D341Med (cell line): ENCODE measurements at places on chromosomes 1 and 21.

- no peak for DNase-seq
These were observed 471.2 kb upstream of the RUNX1 start for GRCh38 chr21:35520302-35520701.

- no peak for DNase-seq
These were observed 24.7 kb upstream of the HSD17B7 start for GRCh38 chr1:162765788-162766187.

DNA sequence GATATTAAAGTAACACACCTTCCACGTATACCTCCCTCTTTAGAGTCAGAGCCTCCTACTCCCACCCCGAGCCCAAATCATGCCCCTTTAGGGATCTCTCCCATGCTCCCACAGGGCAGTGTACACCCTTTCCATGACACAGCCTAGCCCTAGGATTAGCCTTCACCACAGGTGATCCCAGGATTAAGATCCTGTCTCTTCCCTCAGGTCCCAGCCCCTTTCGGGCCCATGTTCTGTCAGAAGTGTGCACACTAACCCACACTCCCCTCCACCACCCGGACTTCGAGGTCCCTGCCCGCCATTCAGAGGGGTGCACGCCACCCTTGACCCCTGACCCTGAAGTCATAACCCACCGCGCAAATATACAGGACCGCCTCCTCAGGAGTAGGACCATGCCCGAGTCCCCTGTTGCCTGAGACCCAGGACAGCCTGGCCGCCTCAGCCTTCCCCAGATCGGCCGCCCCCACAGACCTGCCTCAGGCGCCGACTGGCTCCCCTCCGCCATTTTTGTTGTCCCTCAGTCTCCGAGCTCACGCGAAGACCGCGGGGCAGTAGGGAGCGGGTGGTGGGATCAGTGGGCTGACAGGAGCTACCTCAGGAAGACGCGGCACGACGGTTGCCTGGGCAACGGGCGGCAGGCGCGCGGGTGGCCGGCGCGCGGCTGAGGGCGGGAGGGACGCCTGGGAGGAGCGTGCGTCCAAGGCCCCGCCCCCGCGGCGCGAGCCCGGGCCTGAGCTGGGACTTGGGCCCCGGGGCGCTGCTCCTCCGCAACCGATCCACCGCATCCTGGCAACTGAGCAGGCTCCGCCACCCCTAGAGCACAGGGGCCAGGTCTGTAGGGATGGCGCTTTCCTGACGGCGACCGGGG is at the start of gene AGBL4:
Gene AGBL4 (minus strand): TSS at position 663 of the 868 bp plus-strand sequence.
- peak; percentile 90 for DNase-seq

GRCh38 chr21:26852423-26852822 is 7.2 kb upstream of the ADAMTS1 start:
- DNase-seq, result no peak

DNA sequence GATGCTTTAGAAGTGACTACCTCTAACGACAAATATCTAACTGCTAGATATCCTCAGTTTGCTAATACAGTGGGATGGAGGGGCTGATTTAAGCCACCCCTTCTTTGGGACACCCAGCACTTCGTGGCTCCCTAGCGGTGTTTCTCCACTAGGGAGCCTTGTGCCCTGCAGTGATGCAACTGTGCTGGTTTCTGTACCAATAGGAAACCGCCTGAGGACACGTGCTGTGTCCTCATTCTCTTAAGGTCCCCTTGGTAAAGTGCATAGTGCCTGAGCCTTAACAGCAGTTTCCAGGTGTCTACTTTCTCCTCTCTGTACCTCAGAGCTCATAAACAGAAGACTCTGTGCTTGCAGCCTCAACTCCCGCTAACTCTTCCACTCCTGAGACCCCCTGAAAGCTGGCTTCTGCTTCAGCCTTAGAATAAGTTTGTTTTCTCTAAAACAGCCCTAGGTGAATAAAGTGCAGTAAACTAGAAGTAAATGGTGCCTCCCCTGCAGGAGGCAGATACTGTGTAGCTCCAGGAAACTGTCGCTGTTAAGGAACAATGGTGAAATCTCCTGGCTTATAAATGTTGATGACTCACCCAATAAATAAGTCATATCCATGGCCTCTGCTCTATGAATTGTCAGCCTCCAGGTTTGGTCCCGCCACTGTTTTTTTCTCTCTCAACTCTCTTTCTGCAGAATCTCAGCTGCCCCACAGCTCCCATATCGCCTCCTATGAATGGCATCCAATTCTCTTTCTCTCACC is 130.4 kb downstream of the AK5 start:
- no peak for DNase-seq

DNA sequence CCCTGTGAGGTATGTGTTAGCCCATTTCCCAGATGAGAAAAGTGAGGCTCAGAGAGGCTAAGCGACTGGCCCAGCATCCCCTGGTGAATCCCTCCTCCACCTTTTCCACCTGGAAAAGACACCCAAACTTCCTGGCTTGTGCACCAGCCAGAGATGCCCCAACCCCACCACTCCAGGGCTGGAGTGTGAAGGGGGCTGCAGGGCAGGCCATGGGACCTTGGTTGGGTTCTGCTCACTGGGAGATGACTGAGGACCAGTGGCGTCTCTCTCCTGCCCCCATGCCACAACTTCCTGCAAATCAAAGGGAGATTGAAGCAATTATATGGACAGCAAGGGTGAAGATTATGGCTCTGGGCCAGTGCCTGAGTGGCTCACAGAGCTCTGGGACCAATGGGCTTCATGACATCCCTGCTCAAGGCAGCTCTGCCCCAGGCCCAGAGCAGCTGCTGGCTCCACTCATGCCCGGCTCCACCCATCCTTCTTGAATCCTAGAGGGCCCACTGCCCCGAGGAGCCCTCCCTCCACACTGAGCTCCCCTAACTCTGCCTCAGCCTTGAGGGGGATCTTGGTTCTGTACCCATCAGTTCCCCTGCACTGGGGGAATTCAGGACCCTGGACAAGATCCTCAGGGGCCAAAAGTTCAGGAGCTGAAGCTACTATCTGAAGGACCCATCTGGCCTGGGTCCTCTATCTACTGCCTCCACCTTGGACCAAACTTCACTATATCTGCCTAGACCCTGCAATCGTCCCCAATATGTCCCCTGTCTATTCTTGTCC is 416.9 kb downstream of the PTPRU start:
- peak; percentile 6 for DNase-seq

GRCh38 chr21:35400233-35400939 is 351.3 kb upstream of the RUNX1 start:
- no peak for DNase-seq

DNA sequence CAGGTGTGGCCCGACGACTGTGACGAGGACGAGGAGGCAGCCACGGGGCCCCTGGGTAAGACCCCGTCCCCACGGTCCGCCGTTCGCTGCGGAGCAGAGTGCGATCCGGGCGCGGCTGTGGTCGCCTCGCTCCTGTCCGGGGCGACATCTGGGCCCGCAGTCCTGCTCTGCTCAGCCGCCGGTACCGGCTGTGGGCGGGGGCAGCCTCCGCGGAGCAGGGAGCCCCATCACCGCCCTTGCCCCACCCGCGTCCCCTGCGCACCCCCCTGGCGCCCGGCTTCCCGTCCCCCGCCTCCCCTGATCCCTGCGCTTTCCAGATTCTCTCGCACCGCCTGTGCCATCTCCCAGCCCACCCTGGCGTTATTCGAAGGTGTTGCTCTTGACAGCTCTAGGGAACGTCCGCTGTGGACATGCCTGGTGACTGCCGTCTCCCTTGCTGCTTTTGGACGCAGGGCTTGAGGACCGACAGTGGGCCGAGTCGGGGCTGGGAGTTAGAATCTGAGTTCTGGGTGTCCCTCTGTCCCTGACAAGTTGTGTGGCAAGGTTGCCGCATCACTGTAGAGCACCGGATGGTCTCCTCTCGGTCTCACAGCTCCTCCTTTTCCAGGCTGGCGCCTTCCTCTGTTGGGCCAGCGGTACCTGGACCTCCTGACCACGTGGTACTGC is 596 bp downstream of the TOR3A start:
- peak; percentile 83 for DNase-seq

GRCh38 chr1:228969953-228970800 is 234.9 kb downstream of the RHOU start:
- DNase-seq, result no peak

- peak; percentile 31 for DNase-seq
These were observed 69.5 kb downstream of the LHX8 start for GRCh38 chr1:75203415-75204277.

DNA sequence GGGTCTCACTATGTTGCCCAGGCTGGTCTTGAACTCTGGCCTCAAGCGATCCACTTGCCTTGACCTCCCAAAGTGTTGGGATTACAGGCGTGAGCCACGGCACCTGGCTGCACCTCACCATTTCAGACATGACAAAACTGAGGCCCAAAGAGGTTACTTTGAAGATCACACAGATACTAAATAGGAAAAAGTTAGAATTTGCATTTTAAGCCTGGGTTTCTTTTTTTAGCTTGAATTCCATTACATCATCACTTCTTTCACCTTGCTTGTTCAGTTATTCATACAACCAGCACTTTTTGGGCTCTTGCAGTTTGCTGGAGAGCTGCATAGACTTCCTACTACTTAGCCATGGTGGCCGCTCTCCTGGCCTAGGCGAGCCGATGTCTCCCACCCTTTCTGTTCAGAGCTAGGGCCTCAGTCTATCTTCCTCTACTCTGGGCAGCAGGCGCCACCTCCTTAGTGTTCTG is 16.3 kb upstream of the CD2 start:
- DNase-seq, result no peak

DNA sequence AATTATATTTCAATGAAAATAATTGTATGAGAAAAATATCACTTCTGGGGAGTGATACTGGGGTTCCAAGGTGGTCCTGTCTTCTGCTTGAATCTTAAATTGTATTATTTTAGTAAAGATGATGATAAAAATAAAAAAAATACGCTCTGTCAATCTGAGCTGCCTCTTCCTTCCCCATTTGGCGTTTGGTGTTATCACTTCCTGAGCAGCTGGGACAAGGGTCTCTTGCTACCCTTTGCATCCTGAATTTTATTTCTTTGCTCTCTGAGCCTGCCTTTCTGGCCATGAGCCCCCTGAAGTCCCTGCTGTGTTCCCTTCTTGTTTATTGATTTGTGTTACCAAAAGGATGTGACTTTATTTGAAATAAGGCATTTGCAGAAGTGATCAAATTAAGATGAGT is 111.0 kb downstream of the KCNJ6 start:
- no peak for DNase-seq

DNA sequence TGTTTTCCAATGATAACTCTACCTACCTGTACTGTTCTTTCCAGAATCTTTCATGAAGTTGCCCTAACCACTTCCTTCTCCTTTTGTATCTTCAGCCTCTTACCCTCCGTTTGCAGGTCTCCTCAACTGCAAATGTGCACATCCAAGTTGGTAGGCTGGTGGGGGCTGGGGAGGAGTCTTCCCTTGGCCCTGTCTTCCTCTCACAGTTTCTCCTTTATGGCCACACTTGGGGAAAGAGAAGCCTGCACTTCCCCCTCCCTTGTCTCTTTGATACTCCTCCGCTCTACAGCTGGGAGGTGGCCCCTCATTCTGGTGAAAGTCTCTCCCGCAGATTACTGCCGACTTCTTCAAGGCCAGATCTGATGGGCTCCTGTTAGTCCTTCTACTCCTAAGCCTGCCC is 26.9 kb upstream of the GPR88 start:
- DNase-seq, result no peak

DNA sequence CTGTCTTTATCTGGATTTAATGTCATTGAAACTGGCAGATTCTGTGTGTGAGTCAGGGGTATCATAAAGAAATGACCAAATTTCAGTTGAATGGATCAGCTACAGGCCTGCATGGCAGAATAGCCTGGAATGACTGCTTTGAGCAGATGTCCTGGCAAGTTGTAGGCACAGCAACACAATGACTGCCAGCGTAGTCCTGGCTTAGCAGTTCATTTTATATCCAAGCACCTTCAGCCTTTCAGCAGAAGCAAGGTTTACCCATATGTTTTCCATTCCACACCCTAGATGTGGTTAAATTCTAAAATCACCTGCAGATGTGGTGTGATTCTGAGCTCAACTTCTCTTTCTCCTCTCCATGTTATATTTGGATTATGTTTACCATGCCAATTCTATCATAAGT is 22.3 kb upstream of the PTGFR start:
- no peak for DNase-seq

GRCh38 chr1:58059789-58060188 is 486.7 kb downstream of the OMA1 start:
- DNase-seq, result no peak

DNA sequence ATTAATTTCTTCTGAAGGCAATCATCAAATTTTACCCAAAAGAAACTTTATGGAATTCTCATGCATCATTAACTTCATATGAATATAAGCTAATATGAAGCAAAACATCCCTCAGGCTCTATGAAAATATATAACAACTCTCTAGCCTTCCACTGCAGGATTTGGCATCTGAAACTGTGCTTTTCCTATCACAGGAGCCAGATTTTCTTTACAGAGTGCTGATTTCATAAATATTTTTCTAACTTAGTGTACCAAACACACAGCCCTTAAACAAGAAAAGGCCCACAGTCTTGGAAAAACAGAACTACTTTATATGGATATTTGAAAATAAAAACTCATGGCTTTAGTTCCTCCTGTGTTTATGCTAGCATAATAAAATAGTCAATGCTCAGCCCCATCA is 559.5 kb upstream of the CHRM3 start:
- DNase-seq, result no peak

DNA sequence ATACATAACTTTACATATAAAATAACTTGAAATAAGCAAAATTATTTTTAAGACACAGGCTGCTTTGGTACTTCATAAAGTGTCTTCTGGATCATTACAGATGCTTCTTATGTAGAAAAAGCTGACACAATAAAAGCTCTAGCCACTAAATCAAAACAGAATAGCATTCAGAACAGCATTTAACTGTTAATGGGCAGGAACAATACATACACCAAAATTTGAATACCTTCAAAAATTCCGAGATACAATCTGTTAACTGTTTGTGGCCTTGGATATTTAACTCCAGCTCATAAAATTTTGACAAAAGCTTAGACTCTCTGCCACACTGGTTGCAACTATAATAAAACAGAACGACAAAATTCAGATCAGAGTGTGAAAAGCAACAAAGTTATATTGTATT is 31.7 kb downstream of the USP48 start:
- no peak for DNase-seq

- DNase-seq, result no peak
These were observed 51.2 kb downstream of the EYA3 start for GRCh38 chr1:28037206-28037605.

GRCh38 chr1:219876798-219877209 is 51.6 kb downstream of the SLC30A10 start:
- no peak for DNase-seq

GRCh38 chr1:19643602-19644394 is at the start of gene NBL1:
Gene NBL1, plus strand, starts transcription at chr1:19644311. Its CDS starts 10,720 bp downstream, at chr1:19655031.
- DNase-seq, result peak; percentile 80

- no peak for DNase-seq
These were observed 1.9 kb downstream of the ZBTB7B start for GRCh38 chr1:155004352-155005075.

- DNase-seq, result no peak
These were observed 367.4 kb downstream of the RPS6KC1 start for GRCh38 chr1:213418268-213419071.

DNA sequence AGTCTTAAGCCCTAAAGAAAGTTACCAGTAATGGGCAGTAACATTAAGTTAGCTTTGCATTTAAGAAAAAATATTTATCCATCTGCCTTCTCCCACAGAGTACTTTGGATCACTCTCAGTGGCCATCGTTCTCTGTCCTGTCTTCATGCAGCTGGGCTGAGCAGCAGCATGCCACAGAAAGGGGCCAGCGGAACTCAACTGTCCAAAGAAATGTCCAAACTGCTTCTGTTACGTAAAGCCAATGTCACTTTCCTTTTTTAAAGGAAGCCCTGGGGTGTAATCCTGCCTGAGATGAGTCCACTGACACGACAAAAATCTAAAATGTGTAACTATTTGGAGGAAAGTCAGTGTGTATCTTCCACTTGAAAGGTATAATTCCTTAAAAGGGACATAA is 291.6 kb downstream of the SMYD3 start:
- no peak for DNase-seq

GRCh38 chr1:63918418-63918945 is 144.7 kb downstream of the ROR1 start:
- DNase-seq, result no peak
